Colonic mucosa (tissue), 4 donors: ENCODE measurements at places on chromosomes 13 and 19. TPM values are rescaled to one million over a fixed set of nuclear protein-coding genes. Genes with fewer than 3 reads are reported as not detected.

DNA sequence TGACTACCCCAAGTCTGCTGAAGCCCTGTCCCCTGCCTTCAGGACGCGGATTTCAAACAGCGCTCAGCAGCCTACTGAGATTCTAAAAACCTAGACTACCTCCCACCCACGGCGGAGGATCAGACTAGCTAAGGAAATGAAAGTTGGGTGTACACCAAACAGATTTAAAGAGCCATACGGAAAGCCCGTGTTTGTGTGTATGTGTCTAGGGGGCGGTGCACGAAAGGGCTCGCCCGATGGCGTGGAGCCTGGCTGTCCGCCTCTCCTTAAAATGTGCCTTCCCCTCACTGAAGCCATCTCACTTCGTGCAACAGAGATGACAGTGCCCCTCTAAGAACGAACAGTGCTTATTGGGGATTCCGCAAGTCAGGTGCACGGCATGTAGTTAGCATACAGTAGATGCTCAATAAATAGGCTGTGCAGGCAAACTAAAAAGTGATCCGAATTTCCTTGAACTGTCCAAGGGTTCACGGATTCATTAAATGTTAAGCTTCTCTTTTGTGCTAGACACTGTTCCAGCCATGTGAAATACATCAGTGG, 639 bp downstream of the LENG1 start:
- H3K4me3 ChIP-seq = peak overlapping the region; percentile 56
- no peaks in the 10 kb centered on the region for H3K27me3 ChIP-seq
- peaks cover 26% of the 10 kb centered on the region for H3K36me3 ChIP-seq
- peaks cover 29% of the 10 kb centered on the region for H3K4me1 ChIP-seq
- peak overlapping the region; percentile 91 for H3K27ac ChIP-seq

DNA sequence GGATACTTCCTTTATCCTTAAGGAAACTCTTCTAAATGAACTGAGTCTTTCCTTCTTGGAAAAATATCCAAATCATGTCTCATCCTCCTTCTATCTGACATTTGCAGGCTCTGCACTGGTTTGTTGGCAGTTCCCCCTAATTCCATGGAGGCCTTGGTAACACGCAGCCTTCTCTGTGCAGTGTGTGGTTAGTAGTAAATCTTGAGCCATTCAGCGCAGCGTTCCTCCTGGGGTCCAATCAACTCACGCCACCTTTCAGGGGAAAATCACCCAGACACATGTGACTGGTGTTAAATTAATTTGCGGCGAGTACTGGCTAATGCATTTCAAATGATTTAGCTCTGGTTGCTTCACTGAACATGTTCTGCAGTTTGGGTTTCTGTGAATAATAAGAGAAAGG, 21.0 kb upstream of the CBY2 start:
- H3K36me3 ChIP-seq = no peaks in the 10 kb centered on the region
- H3K27me3 ChIP-seq = no peaks in the 10 kb centered on the region
- H3K4me1 ChIP-seq = no peaks in the 10 kb centered on the region
- DNase-seq = no peak
- no peak overlapping the region for H3K27ac ChIP-seq

- H3K4me3 ChIP-seq = no peak overlapping the region
- peak; percentile 72 for DNase-seq
- H3K27me3 ChIP-seq = no peaks in the 10 kb centered on the region
- no peaks in the 10 kb centered on the region for H3K4me1 ChIP-seq
- peak overlapping the region; percentile 61 for H3K27ac ChIP-seq
- no peaks in the 10 kb centered on the region for H3K36me3 ChIP-seq
These were observed 2.7 kb upstream of the RUBCNL start for GRCh38 chr13:46389457-46390451.

ZNF57 gene
- 10.9 TPM for total RNA-seq

IL27RA gene
- 3.2 TPM for total RNA-seq

ZNF486 gene
- total RNA-seq = 5.0 TPM

CEBPA gene
- total RNA-seq = 67.1 TPM

TSHZ3 gene
- total RNA-seq = 1.3 TPM

ACP5 gene
- total RNA-seq = 11.3 TPM
